Putamen (tissue), 1 donor: ENCODE measurements at places on chromosomes 1 and 21.

- no peak for DNase-seq
Measured at GRCh38 chr1:85091671-85092280, 43.5 kb upstream of the MCOLN3 start.

GRCh38 chr1:160549665-160550006, 26.6 kb upstream of the SLAMF6 start:
- DNase-seq = no peak

DNA sequence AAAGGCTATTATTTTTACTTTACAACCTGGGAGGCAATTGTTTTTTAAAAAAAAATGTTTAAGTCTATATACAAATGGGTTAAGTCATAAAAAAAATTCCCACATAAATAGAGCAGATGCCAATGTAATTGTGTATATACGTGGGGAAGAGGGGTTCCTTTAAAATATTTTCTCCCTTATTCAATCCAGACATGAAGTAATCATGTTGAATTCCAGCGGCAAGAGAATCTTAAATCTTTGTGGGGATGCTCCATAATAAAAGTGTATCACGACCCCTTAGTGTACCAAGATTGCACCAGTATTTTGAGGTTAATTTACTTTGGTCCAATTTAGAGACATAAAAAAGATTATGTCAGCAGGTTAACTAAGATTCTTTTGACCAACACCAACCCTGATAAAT, 62.1 kb downstream of the ARID4B start:
- DNase-seq = no peak

GRCh38 chr1:31203215-31203614, 36.5 kb downstream of the NKAIN1 start:
- peak; percentile 67 for DNase-seq

- no peak for DNase-seq
Measured at GRCh38 chr1:85394130-85394529, 70.8 kb downstream of the DDAH1 start.

DNA sequence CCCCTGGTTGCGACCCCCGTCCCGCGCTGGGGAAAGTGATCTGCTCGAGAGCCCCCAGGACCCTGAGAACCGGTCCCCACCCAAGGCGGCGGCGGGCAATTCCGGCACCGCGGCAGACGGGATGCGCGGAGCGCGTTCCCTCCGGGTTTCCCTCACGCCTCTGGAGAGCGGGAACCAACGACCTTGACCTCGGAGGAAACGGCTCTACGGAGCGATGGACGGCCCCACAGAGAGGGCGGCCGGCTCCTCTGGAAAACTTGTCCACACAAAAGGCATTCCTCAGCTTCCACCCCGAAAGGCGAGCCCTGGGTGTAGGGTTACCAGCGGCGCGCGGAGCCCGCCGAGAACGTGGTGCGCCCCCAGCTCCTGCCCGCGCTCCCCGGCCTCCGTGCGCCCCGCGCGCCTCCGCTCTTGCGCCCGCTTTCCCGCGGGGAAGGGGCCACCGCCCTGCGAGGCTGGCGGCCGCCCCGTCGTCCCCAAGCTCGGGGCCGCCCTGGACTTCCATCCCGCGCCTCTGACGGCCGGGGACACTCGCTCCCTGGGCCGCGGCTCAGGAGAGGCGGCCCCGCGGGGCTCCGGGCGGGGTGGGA, 391 bp upstream of the KIAA1614 start:
- DNase-seq = no peak

GRCh38 chr1:39381839-39382238, 109.6 kb upstream of the BMP8A start:
- no peak for DNase-seq

DNA sequence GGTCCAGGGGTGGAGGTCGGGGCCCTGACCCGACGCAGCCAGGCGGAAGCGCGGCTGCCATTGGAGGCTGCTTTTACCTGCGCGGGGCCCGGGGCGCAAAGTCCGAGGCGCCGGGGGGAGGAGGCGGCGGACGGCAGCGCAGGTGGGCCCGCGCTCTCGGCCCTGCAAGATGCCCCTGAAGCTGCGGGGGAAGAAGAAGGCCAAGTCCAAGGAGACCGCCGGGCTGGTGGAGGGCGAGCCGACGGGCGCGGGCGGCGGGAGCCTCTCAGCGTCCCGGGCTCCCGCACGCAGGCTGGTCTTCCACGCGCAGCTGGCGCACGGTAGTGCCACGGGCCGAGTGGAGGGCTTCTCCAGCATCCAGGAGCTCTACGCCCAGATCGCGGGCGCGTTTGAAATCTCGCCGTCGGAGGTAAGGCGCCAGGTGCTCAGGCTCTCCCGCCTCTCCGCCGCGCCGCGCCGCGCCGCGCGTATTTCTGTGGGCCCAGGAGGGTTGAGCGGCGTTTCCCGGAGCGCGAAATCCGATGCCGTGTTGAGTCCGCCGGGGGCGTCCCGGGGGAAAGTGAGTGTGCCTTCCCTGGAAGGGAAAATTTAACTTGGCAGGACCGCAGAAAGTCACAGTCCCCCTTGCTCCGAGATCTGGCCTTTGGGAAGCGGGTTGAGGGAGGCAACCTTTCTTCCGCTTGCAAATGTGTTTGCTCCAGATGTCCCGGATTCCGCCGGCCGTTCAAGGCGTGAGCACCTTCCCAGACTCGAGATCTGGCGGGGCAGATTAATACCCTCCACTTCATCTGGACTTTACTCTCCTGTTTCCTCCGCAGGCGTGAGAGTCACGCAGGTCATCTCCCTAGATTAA, at the start of gene GIPC2:
TSS of gene GIPC2 (plus strand) at position 41 of the 853 bp plus-strand sequence. CDS start at position 170, 129 bp downstream.
- no peak for DNase-seq

GRCh38 chr1:204438628-204439027, 27.0 kb upstream of the PPP1R15B start:
- DNase-seq = no peak

- DNase-seq = no peak
Measured at GRCh38 chr21:44405948-44406872, 49.1 kb upstream of the LRRC3 start.

DNA sequence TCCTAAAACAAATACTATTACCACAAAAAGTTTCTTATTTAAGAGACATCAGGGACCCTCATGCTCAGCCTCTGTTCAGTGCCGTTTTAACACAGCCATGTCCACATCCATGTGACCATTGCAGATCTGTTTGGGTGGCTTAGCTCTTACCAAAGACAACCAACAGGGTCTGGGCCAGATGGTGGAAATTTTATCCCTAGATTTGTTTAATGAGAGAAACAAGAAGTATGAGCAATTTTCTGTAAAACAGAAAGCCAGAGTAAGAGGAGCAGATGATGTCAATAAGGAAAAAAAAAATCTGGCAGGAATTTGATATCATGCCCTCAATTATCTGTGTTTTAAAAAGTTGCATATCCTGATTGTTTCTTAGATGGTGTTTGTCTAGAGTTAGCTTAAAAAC, 299.9 kb downstream of the TM2D1 start:
- no peak for DNase-seq

GRCh38 chr21:36754241-36754898, 55.5 kb downstream of the SIM2 start:
- DNase-seq = no peak

GRCh38 chr1:226919587-226919986, 20.5 kb upstream of the COQ8A start:
- DNase-seq = no peak

- DNase-seq = no peak
Measured at GRCh38 chr1:87786861-87787545, 458.3 kb downstream of the LMO4 start.

DNA sequence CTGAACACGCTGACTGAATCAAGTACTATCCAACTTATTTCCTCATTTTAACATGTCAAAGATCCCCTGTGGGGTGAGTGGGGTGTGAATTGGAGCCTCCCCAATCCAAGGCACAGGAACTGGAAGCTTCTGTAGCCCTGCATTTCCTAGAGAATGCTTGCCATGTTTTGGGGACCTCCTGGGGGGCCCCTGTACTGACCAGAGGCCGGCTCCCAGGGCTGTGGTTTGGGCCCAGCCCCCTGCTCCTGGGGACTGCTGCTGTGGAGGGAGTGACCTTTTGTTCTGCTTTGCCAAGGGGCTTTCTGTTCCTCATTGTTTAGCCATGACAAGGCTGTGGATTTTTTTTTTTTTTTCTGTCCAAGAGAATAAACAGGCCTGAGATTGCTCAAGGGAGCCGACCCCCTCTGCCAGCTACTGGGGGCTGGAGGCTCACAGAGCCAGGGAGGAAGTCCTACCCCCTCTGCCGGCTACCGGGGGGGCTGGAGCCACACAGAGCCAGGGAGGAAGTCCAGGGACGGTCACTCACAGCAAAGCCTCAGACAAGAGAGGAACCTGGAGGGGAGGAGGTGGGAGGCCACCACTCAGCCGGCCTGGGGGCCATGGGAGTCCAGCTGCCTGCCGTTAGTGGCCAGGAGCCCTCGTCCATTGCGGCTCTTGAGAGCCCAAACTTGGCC, 17.4 kb downstream of the TNFRSF1B start:
- peak; percentile 64 for DNase-seq

GRCh38 chr1:192358822-192359221, 42.0 kb downstream of the RGS21 start:
- no peak for DNase-seq

DNA sequence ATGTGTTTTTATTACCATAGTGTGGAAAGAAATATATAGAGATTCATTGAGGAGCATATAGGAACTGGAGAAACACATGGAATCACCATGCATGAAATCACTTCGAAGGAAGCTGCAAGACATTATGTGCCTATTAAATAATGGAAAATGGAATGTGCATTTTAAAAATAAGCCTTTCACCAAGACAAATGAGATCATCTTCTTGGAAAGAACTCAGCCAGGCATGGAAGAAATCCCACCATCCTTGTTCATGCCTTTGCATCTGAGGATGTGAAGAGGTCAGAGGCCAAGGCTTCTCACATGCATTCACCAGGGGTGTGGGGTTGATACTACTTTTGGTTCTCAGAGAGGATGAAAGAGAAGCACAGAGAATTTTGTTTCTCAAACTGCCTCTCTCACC, 50.0 kb downstream of the C1orf198 start:
- DNase-seq = no peak

- no peak for DNase-seq
Measured at GRCh38 chr1:43140010-43140409, 32.1 kb downstream of the EBNA1BP2 start.

DNA sequence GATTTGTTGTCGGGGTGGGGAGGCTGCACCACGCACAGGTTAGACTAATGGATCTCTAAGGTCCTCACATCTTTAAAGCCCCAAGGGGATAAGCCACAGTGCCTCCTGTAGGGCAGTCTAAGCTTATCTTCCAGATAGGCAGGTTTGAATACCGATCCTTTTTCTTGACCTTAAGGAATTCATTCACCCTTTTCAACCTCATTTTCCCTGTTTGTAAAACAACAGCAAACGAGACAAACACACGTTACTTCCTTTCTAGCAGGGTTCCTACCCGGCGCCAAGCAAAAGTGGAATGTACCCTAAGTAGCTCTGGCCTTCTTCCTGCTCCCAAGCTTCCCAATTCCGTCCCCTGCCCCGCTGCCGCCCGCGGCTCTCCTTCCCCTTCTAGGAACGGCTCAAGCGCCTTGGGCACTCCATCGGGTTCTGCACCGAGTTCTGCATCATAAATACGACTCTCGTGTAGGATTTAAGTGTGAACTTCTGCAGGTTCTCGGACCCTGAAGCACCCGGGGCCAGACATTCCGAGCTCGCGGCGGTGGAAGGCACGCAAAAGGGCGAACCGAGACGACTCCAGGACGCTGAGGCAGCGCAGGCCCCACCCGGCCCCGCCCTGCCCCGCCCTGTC, 548 bp upstream of the CDC20 start:
- no peak for DNase-seq

- no peak for DNase-seq
Measured at GRCh38 chr1:33532936-33533335, 60.5 kb downstream of the ZSCAN20 start.

GRCh38 chr1:85549244-85549643, 31.3 kb upstream of the CCN1 start:
- DNase-seq = no peak

- no peak for DNase-seq
Measured at GRCh38 chr1:36343651-36344394, 20.4 kb upstream of the EVA1B start.

GRCh38 chr1:28209700-28210099, 23.1 kb downstream of the DNAJC8 start:
- DNase-seq = no peak

DNA sequence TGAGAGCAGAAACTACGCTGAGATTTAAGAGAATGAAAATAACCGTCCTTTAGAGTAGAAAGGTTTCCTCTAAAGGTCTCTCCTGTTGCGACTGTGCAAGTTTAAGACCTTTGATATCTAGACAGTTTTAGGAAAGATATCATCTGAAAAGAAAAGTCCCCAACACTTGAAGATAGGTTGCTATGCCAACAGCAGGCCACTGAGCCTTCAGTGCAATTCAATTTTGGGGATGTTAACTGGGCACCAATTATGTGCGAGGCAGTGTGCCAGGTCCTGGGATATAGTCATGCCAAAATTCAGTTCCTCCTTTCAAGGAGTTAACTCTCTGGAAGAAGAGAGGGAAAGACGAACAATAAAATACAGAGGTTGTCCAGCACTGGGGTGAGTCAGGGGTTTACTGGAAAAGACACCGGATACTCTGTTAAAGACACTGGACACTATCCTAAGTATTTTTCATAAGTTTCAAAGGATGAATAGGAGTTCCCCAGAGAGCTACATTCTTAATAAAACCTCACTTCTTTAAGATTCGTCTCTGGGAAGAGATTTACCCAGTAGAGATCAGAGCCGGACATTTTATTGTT, 25.5 kb upstream of the ZNF281 start:
- no peak for DNase-seq

GRCh38 chr1:217275655-217276398, 355.1 kb downstream of the GPATCH2 start:
- no peak for DNase-seq

GRCh38 chr1:14888374-14888773, 265.2 kb upstream of the TMEM51 start:
- no peak for DNase-seq

DNA sequence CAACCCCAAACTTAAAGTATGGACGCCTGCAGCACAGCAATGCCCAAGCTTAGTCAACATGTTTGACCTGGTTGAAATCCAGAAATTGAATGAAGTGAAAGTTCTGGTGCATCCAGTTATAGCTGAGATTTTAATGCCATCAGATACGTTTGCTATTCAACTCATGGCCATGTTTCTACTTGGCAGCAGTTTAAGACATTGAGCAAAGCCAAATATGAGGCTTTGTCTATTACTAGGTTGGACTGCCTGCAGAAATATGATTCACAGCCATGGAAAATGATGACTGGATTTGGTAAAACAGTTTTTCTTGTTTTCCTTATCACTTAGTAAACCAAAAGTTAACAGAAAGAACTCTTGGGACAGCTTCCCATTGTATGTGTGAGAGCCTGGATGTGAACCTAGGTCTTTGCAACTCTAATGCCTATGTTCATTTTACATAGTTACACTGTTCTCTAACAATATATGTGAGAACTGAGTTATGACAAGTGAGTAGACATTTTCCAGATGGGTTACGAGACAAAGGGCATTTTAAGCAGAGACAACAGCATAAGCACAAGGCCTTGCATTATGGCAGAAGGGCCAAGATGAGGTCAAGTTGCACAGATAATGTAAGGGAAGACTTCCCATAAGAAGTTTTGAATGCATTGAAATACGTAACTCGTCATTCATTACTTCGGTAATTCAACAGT, 32.4 kb upstream of the MYSM1 start:
- DNase-seq = no peak
